ENCODE measurements at places on chromosomes 16 and 17. TPM values are rescaled to one million over a fixed set of nuclear protein-coding genes. Genes with fewer than 3 reads are reported as not detected.

DNA sequence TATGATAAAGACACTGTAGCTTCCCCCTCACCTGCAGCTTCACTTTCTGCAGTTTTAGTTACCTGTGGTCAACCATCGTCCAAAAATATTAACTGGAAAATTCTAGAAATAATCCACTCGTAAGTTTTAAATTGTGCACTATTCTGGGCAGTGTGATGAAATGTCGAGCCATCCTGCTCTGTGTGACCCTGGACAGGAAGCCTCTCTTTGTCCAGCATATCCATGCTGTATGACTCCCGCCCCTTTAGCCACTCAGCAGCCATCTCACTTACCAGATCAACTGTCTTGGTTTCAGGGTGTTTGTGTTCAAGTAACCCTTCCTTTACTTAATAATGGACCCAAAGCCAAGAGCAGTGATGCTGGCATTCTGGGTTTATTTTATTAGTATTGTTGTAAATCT is 56.1 kb downstream of the SIAH1 start:
- DNase-seq, result no peak

- no peak for DNase-seq
Measured at GRCh38 chr16:78286065-78286464, 186.6 kb downstream of the WWOX start.

- DNase-seq, result no peak
Measured at GRCh38 chr16:81716478-81717225, 62.4 kb upstream of the PLCG2 start.

- DNase-seq, result no peak
Measured at GRCh38 chr17:28261219-28261618, 57.8 kb upstream of the TMEM97 start.

ODAD4 gene
- total RNA-seq, result 0.72 TPM

Data from HFFc6 (cell line).